Nephron progenitor cell (in vitro differentiated cells): ENCODE measurements at places on chromosomes 2 and 18.
A peak's percentile ranks its signal among the peaks of the same experiment; 100 is the strongest.

DNA sequence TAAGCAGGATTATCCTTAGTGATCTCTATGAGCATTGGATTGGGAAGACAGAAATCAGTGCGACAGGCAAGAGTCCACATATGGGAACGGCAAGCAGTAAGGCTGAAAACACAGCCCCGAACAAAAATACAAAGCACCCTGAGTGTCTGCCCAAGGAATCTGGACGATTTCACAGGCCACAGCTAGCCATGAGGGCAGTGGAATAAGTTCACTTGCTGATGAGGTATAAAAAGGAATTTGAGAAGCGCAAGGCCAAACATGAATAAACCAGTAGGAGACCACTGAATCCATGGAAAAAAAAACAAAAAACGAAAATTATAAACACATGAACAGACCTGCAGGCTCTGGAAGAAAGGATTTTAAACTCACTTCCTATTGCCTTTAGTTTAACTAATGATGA lies 24.3 kb downstream of the WDSUB1 start:
- peak overlapping the region; percentile 52 for H3K27ac ChIP-seq
- DNase-seq, result no peak
- H3K4me1 ChIP-seq, result peaks cover 19% of the 10 kb centered on the region
- H3K4me3 ChIP-seq, result no peak overlapping the region

DNA sequence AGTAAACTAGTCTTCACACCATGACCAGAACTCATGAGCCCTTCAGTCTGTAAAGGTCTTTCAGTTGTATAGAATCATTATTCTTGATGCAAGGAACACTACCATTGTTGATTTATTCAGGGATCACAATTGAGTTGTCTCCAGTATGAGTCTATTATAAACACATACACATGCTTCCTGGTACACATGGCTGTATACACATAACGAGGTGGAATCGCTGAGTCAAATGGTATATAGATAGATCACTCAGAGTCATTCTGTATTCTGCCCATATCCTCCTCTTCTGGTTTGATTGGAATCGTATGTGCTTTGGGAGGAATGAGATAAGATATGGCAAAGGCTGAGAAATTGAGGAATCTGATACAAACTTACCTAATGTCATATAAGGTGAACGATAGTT lies 216.0 kb downstream of the UBE2E3 start:
- no peak for DNase-seq
- H3K4me1 ChIP-seq, result no peaks in the 10 kb centered on the region
- no peak overlapping the region for H3K4me3 ChIP-seq
- no peaks in the 10 kb centered on the region for H3K36me3 ChIP-seq

GRCh38 chr18:57051657-57052044 lies 95.2 kb upstream of the BOD1L2 start:
- H3K4me1 ChIP-seq, result peaks cover 13% of the 10 kb centered on the region
- no peaks in the 10 kb centered on the region for H3K36me3 ChIP-seq
- no peak overlapping the region for H3K4me3 ChIP-seq
- peaks cover 6% of the 10 kb centered on the region for H3K27me3 ChIP-seq

GRCh38 chr2:44744961-44745892 lies 196.3 kb upstream of the SIX3 start:
- H3K27me3 ChIP-seq, result peaks cover 4% of the 10 kb centered on the region
- H3K36me3 ChIP-seq, result no peaks in the 10 kb centered on the region
- H3K4me3 ChIP-seq, result no peak overlapping the region
- no peak for DNase-seq

- H3K36me3 ChIP-seq, result peaks cover 35% of the 10 kb centered on the region
- H3K4me3 ChIP-seq, result no peak overlapping the region
- DNase-seq, result no peak
Measured at GRCh38 chr2:105070010-105070865, 32.4 kb downstream of the MRPS9 start.

GRCh38 chr18:49186242-49186641 lies 235.5 kb upstream of the SMAD7 start:
- no peak for DNase-seq
- no peaks in the 10 kb centered on the region for H3K27me3 ChIP-seq
- peak overlapping the region; percentile 7 for H3K27ac ChIP-seq
- H3K4me3 ChIP-seq, result no peak overlapping the region

- H3K27ac ChIP-seq, result peak overlapping the region; percentile 68
- H3K36me3 ChIP-seq, result no peaks in the 10 kb centered on the region
- DNase-seq, result peak; percentile 5
- H3K27me3 ChIP-seq, result no peaks in the 10 kb centered on the region
Measured at GRCh38 chr18:50232419-50232818, 33.9 kb downstream of the CFAP53 start.

DNA sequence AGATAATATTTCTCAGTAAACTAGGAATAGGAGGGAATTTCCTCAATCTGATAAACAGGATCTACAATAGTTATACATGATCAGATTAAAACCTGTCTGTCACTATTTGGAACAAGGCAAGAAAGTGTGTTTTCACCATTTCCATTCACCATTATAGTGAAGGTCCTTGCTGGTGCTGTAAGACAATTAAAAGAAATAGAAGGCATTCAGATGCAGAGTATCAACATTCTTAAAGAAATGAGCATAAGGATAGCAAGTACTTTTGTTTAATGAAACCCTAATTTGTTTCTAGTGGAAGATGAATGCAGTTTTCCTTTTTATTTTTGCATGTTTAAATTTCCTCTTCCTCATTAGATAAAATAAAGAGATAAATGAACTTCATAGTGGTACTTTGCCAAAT lies 693.7 kb downstream of the PLCL1 start:
- no peak overlapping the region for H3K4me3 ChIP-seq
- H3K4me1 ChIP-seq, result peaks cover 5% of the 10 kb centered on the region
- H3K27ac ChIP-seq, result no peak overlapping the region
- H3K27me3 ChIP-seq, result no peaks in the 10 kb centered on the region
- no peak for DNase-seq

DNA sequence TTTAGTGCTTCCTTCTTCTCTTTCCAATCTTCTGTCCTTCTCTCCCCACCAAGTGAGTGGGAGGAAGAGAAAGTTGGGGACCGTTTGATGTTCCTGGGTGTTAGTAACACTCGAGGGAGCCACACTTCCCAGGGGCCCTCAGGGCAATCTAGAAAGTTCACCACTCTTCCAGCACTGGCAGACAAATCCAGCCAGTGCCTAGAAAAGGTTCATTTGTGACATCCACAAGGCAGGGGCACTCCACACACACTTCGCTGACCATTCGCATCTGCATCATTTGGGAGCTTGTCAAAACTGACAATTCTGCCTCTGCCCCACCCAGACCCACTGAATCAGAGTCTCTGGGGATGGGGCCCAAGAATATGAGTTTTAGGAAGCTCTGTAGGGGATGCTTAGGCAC lies 86.8 kb upstream of the ST3GAL5 start:
- H3K4me1 ChIP-seq, result no peaks in the 10 kb centered on the region
- no peak overlapping the region for H3K4me3 ChIP-seq
- H3K27ac ChIP-seq, result peak overlapping the region; percentile 78

DNA sequence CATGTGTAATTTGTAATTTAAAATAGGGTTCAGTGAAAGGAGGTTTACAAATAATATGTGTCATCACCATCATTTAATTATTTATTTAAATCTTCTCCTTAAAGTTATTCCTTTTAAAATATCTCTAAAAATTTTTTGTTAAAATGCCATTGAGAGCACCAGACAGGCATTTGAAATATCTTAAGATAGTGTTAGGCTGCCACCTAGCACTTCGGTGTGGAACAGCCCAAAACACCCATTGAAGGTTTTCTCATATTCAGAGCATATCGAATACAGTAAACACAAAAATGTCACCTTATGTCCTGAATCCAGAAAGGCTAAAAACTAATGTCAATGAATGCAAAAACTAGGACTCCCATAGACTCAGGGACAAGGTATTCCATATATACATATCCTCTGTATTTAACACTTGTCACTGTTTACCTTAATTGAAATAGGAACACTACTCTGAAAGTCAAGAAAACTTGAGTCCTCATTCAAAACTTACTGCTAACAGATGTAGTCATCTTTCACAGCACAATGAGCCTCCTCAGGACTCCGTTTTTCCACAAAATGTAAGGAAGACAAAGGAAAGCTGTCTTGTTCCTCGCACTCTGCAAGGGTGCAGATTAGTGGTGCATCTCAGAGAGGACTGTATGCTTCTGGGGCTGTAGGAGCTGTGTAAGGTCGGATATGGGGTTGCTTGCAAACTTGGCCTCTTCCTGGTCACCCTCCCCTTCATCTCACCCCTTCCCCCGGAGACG lies 329.5 kb downstream of the PAX3 start:
- no peak overlapping the region for H3K4me3 ChIP-seq
- peak; percentile 25 for DNase-seq
- no peaks in the 10 kb centered on the region for H3K27me3 ChIP-seq
- H3K36me3 ChIP-seq, result no peaks in the 10 kb centered on the region
- peaks cover 23% of the 10 kb centered on the region for H3K4me1 ChIP-seq

DNA sequence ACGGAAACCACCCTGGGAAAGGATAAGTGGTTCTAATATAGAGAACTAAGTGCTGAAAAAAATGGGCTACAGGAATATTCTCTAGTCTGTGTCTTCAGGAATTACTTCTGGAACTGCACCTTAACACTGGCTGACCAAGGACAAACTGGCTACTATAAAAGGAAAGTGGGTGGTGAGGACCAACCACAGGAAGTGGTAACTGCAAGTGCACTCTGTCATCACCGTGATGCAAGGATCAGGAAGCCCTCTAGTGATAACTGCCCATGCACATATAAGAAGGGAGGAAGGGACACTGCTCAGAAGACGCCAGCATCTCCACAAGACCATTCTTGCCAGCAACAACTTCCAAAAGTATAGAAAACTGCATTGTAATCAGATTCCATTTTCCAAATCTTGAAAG lies 424.4 kb upstream of the RGPD4 start:
- H3K36me3 ChIP-seq, result no peaks in the 10 kb centered on the region
- H3K27ac ChIP-seq, result no peak overlapping the region
- no peak overlapping the region for H3K4me3 ChIP-seq
- H3K4me1 ChIP-seq, result no peaks in the 10 kb centered on the region

DNA sequence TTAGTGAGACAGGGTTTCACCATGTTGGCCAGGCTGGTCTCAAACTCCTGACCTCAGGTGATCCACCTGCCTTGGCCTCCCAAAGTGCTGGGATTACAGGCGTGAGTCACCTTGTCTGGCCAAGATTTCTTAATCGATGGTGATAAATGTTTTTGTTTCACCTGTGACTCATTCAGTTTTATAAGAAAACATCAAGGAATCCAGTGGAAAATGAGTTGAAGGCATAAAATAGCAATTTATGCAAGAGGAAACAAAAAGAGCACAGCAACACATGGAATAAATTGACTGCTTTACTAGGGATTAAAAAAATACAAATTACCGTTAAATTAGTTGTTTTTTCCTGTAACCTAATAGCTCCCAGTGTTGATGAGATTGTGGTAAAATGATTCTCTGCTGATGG lies 80.2 kb downstream of the CDK15 start:
- no peak for DNase-seq
- H3K27me3 ChIP-seq, result no peaks in the 10 kb centered on the region
- H3K36me3 ChIP-seq, result no peaks in the 10 kb centered on the region
- peak overlapping the region; percentile 63 for H3K27ac ChIP-seq
- peaks cover 92% of the 10 kb centered on the region for H3K4me1 ChIP-seq

- H3K36me3 ChIP-seq, result peaks cover 25% of the 10 kb centered on the region
- DNase-seq, result no peak
- peaks cover 33% of the 10 kb centered on the region for H3K4me1 ChIP-seq
- no peak overlapping the region for H3K27ac ChIP-seq
- no peak overlapping the region for H3K4me3 ChIP-seq
Measured at GRCh38 chr18:8828300-8828699, 122.9 kb downstream of the MTCL1 start.

DNA sequence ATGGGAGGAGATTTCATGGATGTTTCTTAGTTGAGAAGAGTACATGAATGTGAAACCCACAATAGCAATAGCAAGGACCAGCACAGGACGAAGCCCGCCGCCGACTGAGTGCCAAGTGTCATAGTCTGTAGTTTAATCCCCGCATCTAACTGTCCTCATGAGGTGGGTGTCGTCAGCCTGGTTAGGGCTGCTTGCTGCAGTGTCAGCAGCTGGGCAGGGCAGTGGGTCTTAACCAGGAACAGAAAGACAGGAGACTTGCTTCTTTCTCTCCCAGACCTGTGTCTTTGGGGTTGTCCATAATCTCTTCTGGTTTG lies 146.6 kb downstream of the VAPA start:
- H3K4me1 ChIP-seq, result peaks cover 50% of the 10 kb centered on the region
- no peak overlapping the region for H3K4me3 ChIP-seq
- H3K27ac ChIP-seq, result peak overlapping the region; percentile 92
- peaks cover 11% of the 10 kb centered on the region for H3K27me3 ChIP-seq

- no peak overlapping the region for H3K27ac ChIP-seq
- no peaks in the 10 kb centered on the region for H3K36me3 ChIP-seq
- H3K4me3 ChIP-seq, result no peak overlapping the region
- H3K4me1 ChIP-seq, result no peaks in the 10 kb centered on the region
Measured at GRCh38 chr2:27805180-27805579, 33.7 kb downstream of the MRPL33 start.

GRCh38 chr2:238569507-238570195 lies 142.9 kb downstream of the ASB1 start:
- H3K36me3 ChIP-seq, result no peaks in the 10 kb centered on the region
- DNase-seq, result no peak
- H3K27ac ChIP-seq, result no peak overlapping the region
- peaks cover under 1% of the 10 kb centered on the region for H3K27me3 ChIP-seq
- H3K4me1 ChIP-seq, result peaks cover 55% of the 10 kb centered on the region
- H3K4me3 ChIP-seq, result no peak overlapping the region

GRCh38 chr2:8174641-8175257 lies 507.1 kb upstream of the ID2 start:
- no peaks in the 10 kb centered on the region for H3K27me3 ChIP-seq
